ENCODE measurements at places on chromosomes 3 and 15.

GRCh38 chr3:87161417-87161816 lies 65.7 kb upstream of the CHMP2B start:
- no peak for DNase-seq

GRCh38 chr3:140850210-140850955 lies 91.3 kb upstream of the SLC25A36 start:
- no peak for DNase-seq

DNA sequence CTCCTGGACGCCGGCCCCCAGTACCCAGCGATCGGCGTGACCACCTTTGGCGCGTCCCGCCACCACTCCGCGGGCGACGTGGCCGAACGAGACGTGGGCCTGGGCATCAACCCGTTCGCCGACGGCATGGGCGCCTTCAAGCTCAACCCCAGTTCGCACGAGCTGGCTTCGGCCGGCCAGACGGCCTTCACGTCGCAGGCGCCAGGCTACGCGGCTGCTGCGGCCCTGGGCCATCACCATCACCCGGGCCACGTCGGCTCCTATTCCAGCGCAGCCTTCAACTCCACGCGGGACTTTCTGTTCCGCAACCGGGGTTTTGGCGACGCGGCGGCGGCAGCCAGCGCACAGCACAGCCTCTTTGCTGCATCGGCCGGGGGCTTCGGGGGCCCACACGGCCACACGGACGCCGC lies 956 bp downstream of the ZIC1 start:
- DNase-seq: no peak

DNA sequence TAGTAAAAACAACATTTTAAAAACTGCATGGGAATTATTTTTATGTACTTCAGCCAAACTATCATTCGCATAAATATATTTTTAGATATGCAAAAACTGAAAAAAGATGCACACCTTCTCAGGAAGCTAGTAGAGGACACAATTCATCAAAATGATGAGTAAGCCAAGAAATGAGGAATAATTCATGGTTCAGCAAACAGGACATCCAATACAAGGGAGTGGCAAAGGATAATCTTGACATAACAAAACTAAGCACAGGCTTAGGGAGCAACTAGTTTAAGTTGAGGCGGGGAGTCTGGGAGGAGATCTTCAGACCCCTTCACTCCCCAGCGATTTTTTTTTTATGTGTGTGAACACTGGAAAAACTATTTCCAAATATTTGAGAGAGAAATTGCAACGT lies 93.7 kb downstream of the ZNF280D start:
- DNase-seq: no peak

DNA sequence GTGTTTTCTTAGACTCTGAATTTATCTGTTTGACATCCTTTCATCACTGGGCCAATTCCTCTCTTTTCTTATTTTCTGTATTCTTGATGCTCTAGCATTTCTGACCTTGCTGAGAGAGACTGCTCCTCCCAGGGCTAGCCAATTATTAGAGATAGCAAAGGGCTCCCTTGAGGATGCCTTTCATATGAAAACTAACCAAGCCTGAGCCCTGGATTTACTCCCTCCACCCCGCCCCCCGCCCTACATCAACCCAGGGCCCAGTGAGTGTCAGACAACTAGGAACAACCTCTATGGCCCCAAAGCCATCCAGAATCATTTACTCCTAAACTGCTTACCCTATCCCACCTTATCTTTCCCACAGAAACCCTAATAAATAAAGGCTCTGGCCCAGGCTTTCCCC lies 69.7 kb upstream of the LARS2 start:
- no peak for DNase-seq

GRCh38 chr15:83685916-83686332 lies 32.0 kb downstream of the ADAMTSL3 start:
- no peak for DNase-seq

All from cardiac fibroblast (primary cell).